ENCODE measurements at places on chromosomes 4 and X.

- DNase-seq, result no peak
Observed at GRCh38 chrX:110172215-110172614, 145.7 kb downstream of the AMMECR1 start.

DNA sequence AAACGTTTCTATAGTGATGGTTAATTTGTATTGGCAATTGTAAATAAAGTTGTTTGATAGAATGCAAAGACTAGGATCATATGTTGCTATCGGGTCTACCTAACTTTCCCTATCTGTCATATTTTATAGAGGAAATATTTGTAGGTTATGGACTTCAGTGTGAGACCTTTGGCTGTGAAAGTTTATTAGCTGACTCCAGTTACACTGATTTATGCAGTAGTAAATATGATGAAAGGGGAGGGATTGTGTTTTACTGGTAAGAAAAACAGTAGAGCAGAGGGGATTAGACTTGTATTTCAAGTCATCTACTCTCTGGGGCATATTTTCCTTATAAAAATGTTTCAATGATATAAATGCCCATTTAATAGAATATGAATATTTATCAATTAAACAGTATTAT lies 43.8 kb downstream of the ADGRL3 start:
- no peak for DNase-seq

DNA sequence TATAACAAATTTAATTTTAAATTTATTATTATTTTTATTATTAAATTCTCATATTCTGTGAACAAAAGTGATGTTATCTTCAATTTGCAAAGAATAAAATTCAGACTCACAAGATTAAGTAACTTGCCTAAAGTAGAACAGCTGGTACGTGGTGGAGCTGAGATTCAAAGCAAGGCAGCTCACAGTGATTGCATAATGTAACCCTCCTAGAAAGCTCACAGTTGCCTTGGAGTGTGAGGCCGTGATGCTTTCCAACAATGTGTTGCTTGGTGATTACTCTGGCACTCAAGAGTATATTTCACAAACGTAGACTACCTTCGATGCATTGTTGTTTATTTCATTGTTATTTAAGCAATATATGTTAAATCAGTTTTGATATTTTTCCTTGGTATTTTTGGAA lies 1039.2 kb upstream of the PABPC4L start:
- no peak for DNase-seq

DNA sequence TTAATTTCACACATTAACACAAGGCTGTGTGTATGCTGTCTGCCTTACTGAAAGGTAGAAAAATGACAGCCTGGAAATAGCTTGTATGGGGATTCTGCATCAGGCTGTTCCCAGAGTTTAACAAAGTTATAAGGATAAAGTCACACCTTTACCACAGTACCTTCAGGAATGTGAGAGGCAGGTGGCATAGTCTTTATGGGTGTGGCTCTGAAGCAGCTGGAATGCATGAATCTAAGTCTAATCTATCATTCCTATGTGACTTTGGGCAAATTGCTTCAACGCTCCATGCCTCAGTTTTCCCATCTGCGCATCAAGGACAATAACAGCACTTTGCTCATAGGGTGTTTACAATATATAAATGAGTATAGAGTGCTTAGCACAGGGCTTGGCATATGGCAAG lies 84.2 kb upstream of the EGFL6 start:
- DNase-seq, result no peak

DNA sequence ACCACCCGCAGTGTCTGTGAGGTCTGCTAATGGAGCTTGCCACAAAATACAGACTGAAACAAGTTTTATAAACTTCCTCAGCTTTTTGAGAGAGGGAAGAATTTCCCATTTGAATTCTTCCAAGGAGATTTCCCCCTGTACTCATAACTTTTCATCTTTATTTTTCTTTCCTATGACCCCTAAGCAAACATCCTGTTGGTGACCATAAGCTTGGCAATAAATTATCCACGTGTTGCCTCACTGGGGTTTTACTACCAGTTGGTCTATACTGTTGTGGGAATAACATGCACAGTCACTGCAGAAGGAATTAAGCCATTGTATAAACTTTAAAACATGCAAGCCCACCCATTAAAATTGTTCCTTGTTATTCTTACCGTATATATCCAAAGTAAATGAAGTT lies 86.2 kb downstream of the SLC39A8 start:
- no peak for DNase-seq

- DNase-seq, result no peak
Observed at GRCh38 chr4:15245006-15245530, 182.8 kb upstream of the C1QTNF7 start.

GRCh38 chrX:55593756-55594257 lies 29.4 kb upstream of the FOXR2 start:
- no peak for DNase-seq

DNA sequence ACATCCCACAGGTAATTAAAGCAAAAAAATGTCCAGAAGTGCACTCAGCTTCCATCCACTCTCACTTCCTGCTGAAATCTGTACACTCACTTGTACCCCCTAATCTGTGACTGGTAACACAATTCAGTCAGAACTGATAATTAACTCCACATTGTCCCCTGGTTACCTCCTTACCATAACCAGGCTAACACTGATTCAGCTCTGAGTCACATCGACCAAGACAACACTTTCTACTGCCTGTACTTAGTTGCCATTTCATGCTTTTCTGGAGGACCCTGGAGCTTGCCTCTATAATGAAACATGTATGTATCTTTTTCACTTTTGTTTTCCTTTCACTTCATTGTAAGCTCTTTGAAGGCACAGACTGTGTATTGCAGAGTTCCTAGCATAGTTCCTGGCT lies 130.9 kb upstream of the GABRG1 start:
- DNase-seq, result no peak

- no peak for DNase-seq
Observed at GRCh38 chrX:1126738-1127137, 85.7 kb downstream of the CRLF2 start.

DNA sequence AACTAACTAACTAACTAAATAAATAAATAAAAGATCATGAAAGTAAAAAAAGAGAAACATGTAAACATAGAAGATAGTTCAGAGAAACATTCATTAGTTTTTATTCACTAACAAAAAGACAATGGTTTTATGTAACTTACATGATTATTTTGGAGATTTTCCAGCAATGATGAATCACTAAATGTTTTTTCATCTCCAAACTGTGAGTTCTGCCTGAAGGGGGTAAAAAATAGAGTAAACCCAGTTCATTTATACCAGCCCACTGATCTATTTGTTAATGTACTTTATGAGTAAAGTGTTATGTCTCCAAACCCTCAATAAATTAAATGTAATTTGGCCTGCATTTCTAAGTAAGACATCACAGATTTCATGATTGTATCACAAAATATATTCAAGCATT lies 101.1 kb downstream of the ATP8A1 start:
- DNase-seq, result no peak

- DNase-seq, result no peak
Observed at GRCh38 chr4:176708771-176709311, 83.9 kb downstream of the VEGFC start.

- DNase-seq, result no peak
Observed at GRCh38 chr4:150136036-150136435, 57.8 kb downstream of the DCLK2 start.

- DNase-seq, result no peak
Observed at GRCh38 chrX:112761242-112762207, 79.1 kb downstream of the AMOT start.

DNA sequence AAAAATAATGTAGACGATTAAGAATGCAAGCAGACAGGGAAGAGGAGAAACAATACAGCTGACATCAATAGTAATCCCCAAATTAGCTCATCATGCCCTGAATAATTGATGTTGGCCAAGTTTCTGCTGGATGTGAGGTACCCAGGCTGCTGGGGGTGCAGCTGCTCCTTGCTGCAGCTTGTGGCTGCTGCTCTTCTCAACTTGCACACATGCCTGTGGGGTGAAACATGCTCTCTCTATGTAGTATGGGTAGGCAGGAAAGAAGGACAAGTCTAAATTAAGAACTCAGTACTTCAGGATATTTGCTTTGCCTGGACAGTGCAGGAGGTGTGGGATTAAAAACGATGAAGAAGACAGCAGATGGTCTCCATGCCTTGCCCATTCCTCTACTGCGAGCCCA lies 16.7 kb downstream of the EDA2R start:
- no peak for DNase-seq

GRCh38 chrX:15664487-15665444 lies at the start of gene CLTRN:
Gene CLTRN (minus strand): TSS chrX:15664805. CDS start chrX:15664775, 30 bp downstream.
- no peak for DNase-seq

DNA sequence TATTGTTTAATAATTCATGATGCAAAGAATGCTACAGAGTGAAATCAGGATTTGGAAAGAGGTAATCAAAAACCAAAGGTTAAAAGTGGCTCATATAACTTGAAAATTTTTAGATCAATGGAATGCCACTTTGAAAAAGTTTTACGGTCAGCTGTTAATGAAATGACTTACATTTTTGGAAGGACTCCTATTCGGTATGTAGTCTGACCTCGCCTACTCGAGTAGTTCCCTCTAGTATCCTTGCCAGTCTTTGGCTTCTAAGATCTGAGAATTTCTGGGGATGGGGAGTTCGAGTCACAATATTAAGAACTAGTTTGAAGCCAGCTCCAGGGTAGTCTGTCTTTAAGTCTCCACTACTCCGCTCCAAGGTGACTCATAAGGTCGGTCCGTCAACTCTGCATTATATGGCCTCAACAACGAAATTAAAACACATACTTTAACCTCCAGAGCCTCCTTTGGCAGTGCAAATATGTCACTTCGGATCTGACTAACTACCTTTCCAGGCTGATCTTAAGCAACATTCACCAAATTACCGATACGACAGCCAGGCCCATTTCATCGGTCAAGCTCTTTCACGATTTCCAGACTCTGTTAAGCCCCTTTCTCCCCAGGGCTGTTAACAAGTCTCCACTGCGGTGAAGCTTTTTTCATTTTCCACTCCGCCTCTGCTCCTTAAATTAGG lies 733 bp upstream of the NAA15 start:
- no peak for DNase-seq

- no peak for DNase-seq
Observed at GRCh38 chr4:125741825-125742452, 427.2 kb downstream of the FAT4 start.

DNA sequence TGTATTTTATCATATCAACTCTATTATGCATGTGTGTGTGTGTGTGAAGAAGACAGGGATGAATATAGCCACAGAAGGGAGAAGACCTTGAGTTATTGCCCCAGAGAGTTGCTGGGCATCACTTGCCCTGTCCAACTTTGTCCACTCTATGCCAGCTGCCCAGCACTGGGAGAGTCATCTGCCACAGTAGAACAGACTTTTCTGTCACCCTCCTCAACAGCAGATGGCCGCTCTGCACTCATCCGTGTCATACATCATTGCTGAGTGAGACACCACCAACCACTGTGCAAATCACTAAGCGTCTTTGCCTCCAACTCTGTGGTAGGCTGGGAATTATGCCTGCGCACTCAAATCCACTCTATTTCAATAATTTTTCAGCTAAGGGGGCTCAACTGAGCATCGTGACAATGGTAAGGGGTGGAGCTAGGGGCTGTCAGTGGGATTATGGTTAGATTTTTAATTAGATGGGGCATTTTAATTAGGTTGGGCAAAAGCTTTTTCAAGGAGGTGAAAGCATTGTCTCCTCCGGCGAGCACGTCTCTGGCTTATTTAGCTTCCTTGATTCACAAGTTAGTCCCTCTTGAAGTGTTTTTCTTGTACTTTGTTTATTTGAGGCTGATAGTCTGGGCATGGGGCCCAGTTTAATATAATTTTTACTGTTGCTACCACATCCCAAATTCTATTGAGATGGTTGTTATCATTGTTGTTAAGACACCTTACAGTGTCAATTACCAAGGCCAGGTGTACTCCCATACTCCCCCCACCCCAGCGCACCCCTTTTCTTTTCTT lies 100.1 kb upstream of the KLF3 start:
- no peak for DNase-seq

GRCh38 chr4:165478260-165478659 lies 99.5 kb downstream of the CPE start:
- DNase-seq, result no peak

DNA sequence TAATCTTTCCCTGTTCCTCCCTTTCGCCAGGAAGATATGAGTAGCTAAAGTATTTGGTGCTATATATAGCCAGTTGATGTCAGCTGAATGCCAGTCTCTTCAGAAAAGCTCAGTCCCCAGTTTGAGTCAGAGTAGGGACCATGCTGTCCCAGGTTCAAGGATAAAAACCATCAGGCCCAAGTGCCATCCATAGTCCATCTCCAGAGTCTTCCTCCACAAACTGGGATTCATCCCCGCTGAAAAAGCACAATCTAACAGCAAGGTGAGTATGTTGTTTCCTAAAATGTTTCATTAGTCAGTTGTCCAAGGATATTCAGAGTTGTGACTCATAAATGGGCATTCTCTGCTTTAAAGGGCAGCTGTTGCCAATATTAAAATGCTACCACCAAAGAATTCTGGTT lies at the start of gene MYOZ2:
MYOZ2 (plus strand) TSS at position 112 of the 401 bp plus-strand sequence. CDS start 694 bp downstream, outside the sequence.
- no peak for DNase-seq

DNA sequence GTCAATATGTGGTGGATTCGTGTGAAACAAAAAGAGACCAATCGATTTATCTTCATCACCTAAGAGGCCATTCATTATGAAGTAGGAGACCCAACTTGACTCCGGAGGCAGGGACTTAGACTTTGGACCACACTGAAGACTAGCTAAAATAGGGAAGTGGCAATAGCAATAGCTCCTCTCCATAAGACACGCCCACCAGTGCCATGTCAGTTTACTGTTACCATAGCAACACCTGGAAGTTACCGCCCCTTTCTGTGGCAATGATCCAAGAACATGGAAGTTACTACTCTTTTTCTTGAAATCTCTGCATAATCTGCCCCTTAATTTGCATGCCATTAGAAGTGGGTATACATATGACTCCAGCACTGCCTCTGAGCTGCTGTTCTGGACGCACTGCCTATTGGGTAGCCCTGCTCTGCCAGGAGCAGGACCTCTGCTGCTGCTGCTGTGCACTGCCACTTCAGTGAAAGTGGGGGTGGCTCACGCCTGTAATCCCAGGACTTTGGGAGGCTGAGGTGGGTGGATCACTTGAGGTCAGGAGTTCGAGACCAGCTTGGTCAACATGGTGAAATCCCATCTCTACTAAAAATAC lies 163.2 kb downstream of the PRKX start:
- DNase-seq, result no peak

DNA sequence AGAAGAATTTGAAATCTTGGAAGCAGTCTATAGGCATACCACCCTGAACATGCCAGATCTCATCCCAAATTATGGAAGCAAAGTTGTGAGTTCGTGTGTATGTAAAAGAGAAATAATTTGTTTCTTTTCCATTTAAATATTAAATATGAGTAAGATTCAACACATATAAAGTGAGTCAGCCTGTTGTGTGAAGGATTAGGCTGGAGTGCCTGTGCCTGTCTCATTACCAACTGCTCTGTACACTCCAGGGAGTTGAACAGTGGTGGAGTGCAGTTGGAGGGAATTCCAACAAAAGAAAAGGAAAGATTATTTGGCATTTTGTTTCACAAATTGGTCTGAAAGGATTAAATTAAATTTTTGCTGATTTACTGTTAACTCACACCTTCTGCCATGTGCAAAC lies 435.6 kb downstream of the FAT4 start:
- no peak for DNase-seq

GRCh38 chrX:111503485-111503993 lies 7.9 kb upstream of the SERTM2 start:
- no peak for DNase-seq

GRCh38 chrX:139932073-139932900 lies 566 bp downstream of the ATP11C start:
- no peak for DNase-seq
